ENCODE measurements at places on chromosomes 12 and 14. TPM values are rescaled to one million over a fixed set of nuclear protein-coding genes. Genes with fewer than 3 reads are reported as not detected.

The CBLN3 gene
- total RNA-seq, result 1.7 TPM

The A2M gene
- total RNA-seq, result 0.09 TPM

The DGKA gene
- 17.0 TPM for total RNA-seq

The TOMM20L gene
- not detected for total RNA-seq

The DDX47 gene
- 79.5 TPM for total RNA-seq

The MORN3 gene
- 0.13 TPM for total RNA-seq

The GNB3 gene
- 1.9 TPM for total RNA-seq

The GPR84 gene
- not detected for total RNA-seq

The KRT71 gene
- not detected for total RNA-seq

The FBRSL1 gene
- total RNA-seq, result 92.4 TPM

The KLHL33 gene
- not detected for total RNA-seq

The ERBB3 gene
- total RNA-seq, result 1.4 TPM

The SELPLG gene
- total RNA-seq, result 1.1 TPM

The ZBTB1 gene
- total RNA-seq, result 23.3 TPM

The MYO1A gene
- total RNA-seq, result 0.33 TPM

The PNN gene
- 43.4 TPM for total RNA-seq

The TPH2 gene
- total RNA-seq, result not detected

The KRT6A gene
- 6.5 TPM for total RNA-seq

The FLRT2 gene
- 3.9 TPM for total RNA-seq

The BICDL1 gene
- 4.7 TPM for total RNA-seq

The LTBP2 gene
- total RNA-seq, result 11.0 TPM

The SDR9C7 gene
- total RNA-seq, result not detected

The KRT85 gene
- total RNA-seq, result not detected

The TTLL5 gene
- total RNA-seq, result 13.7 TPM

The C3AR1 gene
- not detected for total RNA-seq

The PPP4R4 gene
- total RNA-seq, result 0.50 TPM

The RTL1 gene
- total RNA-seq, result 0.19 TPM

The LRRC43 gene
- not detected for total RNA-seq

The IL22 gene
- not detected for total RNA-seq

The CD27 gene
- total RNA-seq, result not detected

The NPFF gene
- not detected for total RNA-seq

The PLEKHG7 gene
- total RNA-seq, result not detected

The EFS gene
- total RNA-seq, result not detected

The RPGRIP1 gene
- 0.20 TPM for total RNA-seq

The RPL36AL gene
- total RNA-seq, result 411 TPM

The COPZ1 gene
- total RNA-seq, result 280 TPM

The FOXG1 gene
- total RNA-seq, result 0.10 TPM

The TAS2R7 gene
- total RNA-seq, result not detected

The CCND2 gene
- total RNA-seq, result not detected

The KCNMB4 gene
- 0.51 TPM for total RNA-seq

The PXN gene
- 225 TPM for total RNA-seq

The HCAR1 gene
- not detected for total RNA-seq

The AKAP5 gene
- 0.30 TPM for total RNA-seq

The OR2AP1 gene
- total RNA-seq, result not detected

Data from A549 treated with GW870086 at 1 μM for 4 hours (cell line).